ENCODE measurements at places on chromosomes 7 and 10.

GRCh38 chr10:69060127-69060798 is 27.6 kb upstream of the SRGN start:
- DNase-seq = no peak

GRCh38 chr10:72367301-72367960 is 12.7 kb upstream of the DNAJB12 start:
- DNase-seq = no peak

- no peak for DNase-seq
Measured at GRCh38 chr7:13991791-13992595, 2.5 kb upstream of the ETV1 start.

DNA sequence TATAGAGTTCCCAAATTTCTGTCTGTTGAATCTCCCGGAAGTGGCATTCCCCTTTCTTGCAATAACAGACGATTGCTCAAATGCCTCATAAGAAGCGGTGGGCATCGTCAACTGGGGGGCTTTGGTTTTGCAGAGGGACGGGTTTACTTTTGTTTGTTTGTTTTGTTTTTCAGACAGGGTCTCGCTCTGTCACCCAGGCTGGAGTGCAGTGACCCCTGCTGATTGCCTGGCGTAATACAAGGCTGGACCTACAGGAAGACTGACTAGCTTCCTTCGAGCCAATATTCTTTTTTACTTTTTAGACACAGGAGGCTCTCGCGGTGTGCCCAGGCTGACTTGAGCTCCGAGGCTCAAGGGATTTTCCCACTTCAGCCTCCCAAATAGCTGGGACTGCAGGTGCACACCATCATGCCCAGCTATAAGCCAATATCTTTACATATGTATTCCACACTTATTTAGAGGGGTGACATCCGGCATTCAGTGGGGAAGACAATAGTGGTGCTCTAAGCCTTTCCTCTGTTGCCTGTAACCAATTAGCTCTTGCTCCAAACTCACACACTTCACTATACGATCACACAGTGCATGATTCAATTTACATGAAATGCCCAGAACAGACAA is 58.1 kb downstream of the FHIP2A start:
- no peak for DNase-seq

DNA sequence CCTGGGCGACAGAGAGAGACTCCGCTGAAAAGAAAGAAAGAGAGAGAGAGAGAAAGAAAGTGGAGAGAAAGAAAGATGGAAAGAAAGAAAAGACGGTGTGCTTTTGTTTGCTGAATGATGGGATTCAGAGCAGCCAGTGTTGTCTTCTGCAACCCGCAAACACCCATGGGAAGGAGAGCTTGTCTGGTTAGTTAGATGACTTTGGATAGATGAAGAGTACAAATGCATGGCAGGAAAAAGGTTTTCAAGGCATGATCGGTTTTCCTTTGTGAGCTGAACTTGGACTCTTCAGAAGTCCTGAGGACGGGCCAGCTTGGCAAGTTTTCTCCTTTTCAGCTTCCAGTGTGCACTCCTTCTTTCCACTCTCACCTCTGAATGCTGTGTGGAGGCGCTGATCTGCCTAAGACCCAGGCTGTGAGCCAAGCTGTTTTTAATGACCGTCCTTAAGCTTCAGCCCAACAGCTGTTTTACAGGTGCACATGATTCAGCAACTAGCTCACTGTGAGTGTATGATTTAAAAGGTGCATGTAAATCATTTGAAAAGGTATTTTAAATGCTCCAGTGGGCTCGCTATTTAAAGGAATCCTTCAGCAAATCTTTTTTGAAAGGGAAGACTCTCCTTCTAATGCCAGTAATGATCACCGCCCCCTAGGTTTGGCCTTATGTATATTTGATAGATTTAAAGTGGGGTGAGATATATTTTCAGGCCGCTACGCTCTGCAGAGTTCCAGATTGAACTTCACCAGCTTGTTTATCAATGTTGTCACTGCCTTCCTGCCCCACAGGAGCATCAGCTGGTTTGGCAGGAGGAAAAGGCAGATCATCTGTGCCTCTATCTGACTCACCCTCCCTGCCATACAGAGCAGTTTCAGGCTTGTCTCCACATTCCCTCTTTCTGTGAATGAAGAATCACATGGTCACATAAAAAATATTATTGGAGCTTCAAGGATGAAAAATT is 115.0 kb downstream of the PLXDC2 start:
- no peak for DNase-seq

DNA sequence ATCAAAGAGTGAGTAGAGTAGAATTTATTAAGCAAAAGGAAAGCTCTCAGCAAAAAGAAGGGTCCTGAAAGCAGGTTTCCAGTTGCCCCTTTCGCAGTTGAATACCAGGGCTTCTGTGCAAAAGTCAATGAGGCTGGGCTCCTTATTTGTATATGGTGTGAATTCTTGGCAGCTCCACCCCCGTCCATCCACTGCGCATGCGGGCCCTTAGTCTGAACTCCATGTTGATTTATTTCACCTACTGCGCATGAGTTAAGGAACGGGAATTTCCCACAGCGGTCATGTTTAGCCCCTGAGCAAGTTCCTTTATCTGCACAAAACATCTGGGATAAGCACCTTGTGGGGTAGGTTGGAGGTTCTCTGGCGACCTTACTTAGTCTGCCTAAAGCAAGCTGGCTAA is 325.6 kb downstream of the ZWINT start:
- no peak for DNase-seq

DNA sequence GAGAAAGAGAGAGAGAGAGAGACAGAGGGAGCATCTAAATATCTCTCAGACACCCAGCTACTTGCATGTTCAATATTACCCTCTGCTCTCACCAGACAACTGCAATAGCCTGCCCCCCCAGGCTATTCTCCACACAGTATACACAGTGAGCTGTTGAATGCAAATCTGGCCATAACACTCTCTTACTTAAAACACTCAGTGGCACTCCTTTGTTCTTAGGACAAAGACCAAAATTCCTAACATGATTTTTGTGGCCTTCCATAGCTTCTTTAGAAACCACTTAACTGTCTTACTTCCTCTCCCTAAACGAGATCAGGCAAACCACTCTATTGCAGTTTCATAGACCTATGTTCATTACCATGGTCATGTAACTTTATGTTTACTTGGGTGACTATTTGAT is 903.6 kb upstream of the AUTS2 start:
- DNase-seq = no peak

- DNase-seq = no peak
Measured at GRCh38 chr7:150390205-150390604, 11.1 kb downstream of the ZNF775 start.

Data from DMS79 treated with DMSO at 0.1 percent for 48 hours (cell line).